ENCODE measurements at places on chromosomes 5 and 9.

DNA sequence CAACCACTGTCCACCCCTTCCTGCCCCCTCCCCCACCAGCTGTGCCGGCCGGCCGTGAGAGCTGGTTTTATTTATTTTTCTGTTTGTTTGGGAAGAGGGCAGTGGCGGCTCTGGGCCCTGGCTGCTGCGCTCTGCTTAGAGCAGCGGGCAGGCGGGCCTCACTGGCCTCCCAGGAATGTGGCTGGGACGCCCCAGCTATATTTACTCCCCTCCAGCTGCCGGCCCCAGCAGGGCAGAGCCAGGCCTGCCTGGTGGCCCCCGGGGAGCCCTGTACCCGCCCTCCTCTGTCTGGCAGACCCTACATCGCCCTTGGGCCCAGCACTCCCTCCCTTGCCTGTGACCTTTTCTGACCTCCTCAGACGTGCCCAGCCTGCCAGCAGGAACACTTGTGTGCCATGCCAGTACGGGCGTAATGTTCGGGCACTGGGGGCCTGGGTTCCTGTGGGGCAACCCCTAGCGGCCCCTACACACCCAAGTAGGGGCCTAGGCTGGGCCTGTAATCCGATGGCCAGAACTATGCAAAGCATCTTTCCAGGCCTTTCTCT lies 7.7 kb downstream of the CXXC5 start:
- DNase-seq, result no peak

GRCh38 chr9:16309469-16310271 lies 560.8 kb downstream of the BNC2 start:
- peak; percentile 88 for DNase-seq

- no peak for DNase-seq
These were observed 416.9 kb upstream of the IRX4 start for GRCh38 chr5:2299388-2300220.

- no peak for DNase-seq
These were observed 151.4 kb upstream of the FSTL4 start for GRCh38 chr5:133763744-133764143.

DNA sequence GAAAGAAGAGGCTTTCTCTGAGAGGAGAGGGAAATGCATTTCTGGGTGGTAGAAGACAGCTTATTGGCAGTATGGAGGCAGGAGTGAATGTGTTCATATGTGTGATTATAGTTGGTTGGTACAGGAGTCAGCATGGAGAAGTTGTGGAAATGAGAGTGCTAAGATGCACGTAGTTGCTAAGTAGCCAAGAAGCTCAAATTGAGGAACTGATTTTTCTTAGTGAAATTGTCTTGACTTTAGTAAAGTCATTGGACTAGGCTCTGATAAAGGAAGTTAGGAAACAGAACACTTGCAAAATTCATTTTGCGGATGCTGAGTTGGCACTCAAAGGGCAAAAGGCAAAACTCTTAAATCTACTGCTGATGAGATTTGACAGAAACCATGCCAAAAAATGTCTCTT lies 158.9 kb upstream of the VCAN start:
- no peak for DNase-seq

- no peak for DNase-seq
These were observed 62.1 kb upstream of the NUDT12 start for GRCh38 chr5:103624675-103625074.

- DNase-seq, result no peak
These were observed 8.6 kb downstream of the SLC36A2 start for GRCh38 chr5:151338734-151339133.

DNA sequence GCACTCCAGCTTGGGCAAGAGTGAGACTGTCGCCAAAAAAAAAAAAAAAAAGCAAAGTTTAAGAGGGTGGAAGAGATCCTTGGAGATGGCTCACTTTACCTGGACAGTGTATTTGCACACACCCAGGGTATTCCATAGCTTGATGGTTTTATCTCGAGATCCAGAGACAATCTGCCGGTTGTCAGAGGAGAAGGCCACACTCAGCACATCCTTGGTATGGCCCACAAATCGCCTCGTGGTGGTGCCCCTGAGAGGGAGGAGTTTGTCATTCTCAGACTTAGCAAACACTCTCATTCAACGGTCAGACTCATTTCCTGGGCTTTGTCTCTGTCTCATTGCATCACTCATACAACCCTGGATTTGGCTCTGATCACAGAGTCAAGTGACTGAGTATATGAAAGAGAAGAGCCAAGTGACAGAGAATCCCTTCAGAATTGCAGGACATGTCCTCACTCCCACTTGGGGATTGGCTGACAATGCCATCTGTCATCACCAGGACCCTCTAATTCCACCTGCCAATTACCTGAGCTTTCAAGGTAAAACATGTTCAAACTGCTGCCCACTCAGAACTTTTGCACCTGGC lies 2.2 kb downstream of the RACK1 start:
- DNase-seq, result no peak

DNA sequence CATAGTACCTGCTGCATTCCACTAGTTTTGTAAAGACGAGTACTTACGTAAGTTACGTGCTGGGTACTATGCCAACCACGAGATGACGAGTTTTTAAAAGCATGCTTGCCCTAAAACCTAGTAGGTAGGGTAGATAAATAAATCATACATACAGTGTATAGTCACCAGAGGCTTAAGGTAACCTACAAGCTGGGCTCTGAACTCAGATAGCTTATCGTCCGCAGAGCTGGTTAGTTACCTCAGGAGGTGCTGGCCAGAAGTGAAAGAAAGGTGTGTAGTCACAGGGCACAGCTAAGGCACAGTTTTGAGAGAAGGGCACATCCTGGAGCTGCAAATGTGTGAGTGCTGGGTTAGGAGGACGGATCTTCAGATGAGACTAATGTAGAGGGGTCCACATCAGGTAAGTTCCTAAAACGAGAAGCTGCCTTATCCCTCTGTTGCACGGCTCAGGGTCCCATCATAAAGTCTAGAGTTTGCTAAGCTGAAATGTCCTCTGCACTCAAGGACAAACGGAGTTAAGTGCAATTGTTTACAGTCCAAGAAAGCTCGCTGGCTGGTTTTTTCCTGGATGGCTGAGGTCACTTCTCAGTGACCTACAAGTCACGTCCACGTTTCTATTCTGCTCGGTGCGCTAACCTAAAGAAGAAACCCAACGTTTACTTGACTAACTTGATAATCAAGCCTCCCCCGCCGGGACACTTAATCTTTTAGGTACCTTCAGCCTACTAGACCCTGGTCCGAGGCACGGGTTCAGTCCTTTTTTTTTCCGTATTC lies 1.1 kb upstream of the SNX24 start:
- no peak for DNase-seq

DNA sequence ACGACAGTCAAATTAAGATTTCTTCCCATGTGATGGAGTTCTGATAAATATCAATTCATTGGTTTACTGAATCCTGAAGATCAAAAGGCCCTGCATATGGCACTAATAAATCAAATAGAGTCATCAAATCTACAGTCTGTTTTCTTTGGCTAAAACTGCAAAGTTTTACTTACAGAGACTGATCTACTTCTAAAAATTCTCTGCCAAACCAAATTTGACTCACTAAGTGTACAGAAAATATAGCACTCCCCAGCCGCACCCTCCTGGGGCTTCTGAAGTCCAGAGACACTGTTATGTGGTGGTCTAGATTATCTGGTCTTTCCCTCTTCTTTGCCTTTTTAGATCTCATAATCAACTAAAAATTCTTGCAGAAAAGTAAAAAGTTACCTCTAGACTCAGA lies 237.7 kb downstream of the MLLT3 start:
- no peak for DNase-seq

DNA sequence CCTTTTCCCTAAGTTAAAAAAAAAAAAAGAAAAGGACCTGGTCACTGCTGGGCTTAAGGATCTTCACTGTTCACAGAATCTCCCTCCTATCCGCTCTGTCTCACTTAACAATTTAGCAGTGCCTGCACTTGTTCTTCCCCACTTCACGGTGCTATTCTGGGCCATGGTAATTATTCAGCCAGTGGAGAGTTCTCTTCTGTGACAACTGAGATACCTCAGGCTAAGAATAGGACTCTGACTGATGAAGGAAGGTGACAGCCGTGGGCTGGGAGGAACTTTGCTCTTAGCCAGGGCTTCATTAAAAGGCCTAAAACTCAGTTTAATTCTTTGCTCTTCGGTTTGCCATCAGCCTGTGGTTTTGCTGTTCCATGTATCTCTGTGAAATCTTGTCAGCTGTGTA lies 51.9 kb upstream of the ENTREP1 start:
- no peak for DNase-seq

GRCh38 chr5:41369799-41370198 lies 140.6 kb downstream of the PLCXD3 start:
- no peak for DNase-seq

GRCh38 chr9:7907551-7908337 lies 108.2 kb upstream of the DMAC1 start:
- no peak for DNase-seq

- DNase-seq, result no peak
These were observed 75.1 kb downstream of the PSD2 start for GRCh38 chr5:139870677-139871076.

DNA sequence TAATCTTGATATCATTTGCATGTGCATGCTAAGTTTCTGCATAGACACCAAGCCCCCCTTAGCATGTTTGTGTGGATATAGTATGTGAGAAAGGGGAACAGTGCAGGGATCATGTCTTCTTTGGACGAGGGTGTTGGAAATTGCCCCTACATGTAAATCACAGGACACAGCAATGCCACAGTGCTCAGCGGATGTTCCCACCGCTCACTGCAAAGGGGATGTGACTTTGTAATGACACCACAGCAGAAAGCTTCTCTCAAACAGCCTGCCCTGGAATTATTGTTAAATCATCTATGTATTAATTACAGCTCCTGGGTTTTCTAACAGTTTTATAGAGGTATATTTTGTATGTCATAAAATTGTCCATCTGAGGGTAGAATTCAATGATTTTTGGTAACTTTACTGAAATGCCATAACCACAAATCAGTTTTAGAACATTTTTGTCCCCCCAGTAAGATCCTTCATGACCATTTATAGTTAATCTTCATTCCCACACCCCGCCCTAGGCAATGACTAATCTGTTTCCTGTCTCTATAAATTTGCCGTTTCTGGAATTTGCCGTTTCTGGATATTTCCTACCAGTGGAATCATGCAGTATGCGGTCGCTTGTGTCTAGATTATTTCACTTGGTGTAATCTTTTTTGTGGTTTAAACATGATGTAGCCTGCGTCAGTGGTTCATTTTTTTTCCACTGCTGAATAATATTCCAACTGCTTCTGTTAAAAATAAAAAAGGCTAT lies 648.5 kb upstream of the WWC1 start:
- DNase-seq, result no peak

GRCh38 chr5:124025306-124025845 lies 513.4 kb downstream of the CSNK1G3 start:
- DNase-seq, result no peak

- no peak for DNase-seq
These were observed 50.3 kb downstream of the GNAQ start for GRCh38 chr9:77981332-77981731.

GRCh38 chr5:170485616-170485911 lies 18.3 kb upstream of the KCNIP1 start:
- no peak for DNase-seq

GRCh38 chr5:99025298-99026045 lies 96.7 kb upstream of the CHD1 start:
- DNase-seq, result no peak

GRCh38 chr5:151903243-151903653 lies 21.4 kb downstream of the GLRA1 start:
- DNase-seq, result no peak

- DNase-seq, result no peak
These were observed 29.4 kb downstream of the HRH2 start for GRCh38 chr5:175687231-175687701.

- DNase-seq, result no peak
These were observed 66.6 kb downstream of the SHOC1 start for GRCh38 chr9:111728143-111728542.
